NB4 (cell line): ENCODE measurements at places on chromosomes 6 and 20.

GRCh38 chr6:95227351-95227750 is 350.0 kb upstream of the MANEA start:
- no peak for DNase-seq

GRCh38 chr20:64006490-64006889 is 25.6 kb downstream of the PRPF6 start:
- DNase-seq, result no peak

- peak; percentile 91 for DNase-seq
Observed at GRCh38 chr6:109117346-109118035, 22.2 kb downstream of the CEP57L1 start.

- no peak for DNase-seq
Observed at GRCh38 chr20:3730803-3731672, 1.4 kb upstream of the HSPA12B start.

DNA sequence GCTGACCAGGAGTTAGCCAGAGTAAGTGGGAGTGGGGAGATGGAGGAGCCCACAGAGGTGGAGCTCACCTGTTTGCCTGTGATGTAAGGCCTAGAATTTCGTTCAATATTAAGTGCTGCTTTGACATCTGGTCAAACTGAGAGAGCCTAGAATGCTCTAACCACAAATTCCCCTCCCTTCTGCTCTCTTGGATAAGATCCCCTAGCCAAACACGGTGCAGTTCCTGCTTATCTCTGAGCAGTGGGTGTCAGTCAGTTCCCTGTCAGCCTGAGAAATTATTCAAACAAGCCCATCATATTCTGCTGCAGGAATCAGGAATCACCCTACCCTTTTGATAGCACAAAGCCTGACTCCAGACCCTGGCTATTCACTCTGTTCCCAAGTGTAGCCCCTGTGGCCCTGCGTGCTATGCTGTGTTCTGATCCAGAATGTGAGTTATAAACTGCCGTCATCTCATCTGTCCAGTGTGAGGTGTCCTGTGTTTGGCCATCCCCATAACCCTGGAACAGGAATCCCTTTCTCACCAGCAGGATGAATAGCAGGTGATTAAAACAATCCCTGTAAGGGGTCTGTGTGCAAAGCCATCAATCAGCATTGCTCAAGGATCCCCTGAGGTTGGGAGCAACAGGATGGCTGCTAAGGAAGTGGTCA is 31.8 kb upstream of the ZNF133 start:
- no peak for DNase-seq

- DNase-seq, result no peak
Observed at GRCh38 chr6:42817907-42818306, 36.1 kb downstream of the BICRAL start.

GRCh38 chr6:41326092-41326491 is 9.3 kb upstream of the NCR2 start:
- no peak for DNase-seq

DNA sequence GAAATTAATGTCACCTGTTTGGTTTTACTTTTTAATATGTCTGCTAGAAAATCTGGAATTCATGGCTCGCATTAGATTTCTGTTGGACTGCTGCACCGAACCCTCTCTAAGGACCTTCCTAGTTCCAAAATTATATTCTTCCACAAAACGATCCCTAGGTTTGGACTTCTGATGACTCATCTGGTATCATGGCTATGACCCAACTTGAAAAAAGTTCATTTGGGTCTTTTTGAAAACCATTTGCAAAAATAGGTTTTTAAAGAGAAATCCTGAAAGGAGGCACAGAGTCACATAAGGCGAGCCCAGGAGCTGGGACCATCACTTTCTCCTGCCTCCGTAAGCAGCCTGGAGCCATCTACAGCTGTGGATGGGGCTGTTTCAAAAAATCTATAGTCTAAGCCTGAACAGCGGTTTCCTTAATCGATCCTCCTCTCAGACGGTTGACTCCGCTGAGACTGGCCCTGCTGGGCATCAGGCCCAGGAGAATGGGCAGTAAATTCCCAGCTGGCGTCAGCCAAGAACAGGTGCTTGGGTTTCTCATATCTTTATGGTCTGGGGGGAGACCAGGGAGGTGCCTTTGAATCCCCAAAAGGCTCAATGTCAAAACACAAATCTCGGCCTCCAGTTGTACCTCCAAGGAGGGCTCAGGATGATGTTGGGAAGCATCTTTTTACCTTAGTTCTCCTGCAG is 44.6 kb downstream of the SLC24A3 start:
- DNase-seq, result no peak

DNA sequence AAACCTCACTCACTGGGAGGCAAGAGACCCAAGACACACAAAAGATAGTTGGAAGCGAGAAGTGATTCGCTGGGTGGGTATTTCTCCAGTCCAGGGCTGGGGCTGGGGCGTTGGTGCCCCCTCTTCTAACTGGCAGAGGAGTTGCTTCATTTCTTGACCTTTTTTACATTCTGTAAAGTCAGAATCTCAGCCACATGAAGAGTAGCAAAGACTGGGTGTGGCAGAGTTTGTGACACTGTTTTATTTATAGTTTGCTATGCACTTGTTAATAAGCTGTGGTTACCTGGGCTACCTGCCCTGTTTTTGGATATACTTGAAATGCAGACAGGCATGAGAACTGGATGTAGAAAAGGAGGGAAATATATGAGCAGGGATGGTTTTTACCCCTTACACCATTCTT is 42.3 kb downstream of the IL20RA start:
- DNase-seq, result no peak

GRCh38 chr20:2210646-2211552 is 84.9 kb upstream of the TGM3 start:
- peak; percentile 71 for DNase-seq
